ENCODE measurements at places on chromosomes 6 and 20.
A peak's percentile ranks its signal among the peaks of the same experiment; 100 is the strongest.

DNA sequence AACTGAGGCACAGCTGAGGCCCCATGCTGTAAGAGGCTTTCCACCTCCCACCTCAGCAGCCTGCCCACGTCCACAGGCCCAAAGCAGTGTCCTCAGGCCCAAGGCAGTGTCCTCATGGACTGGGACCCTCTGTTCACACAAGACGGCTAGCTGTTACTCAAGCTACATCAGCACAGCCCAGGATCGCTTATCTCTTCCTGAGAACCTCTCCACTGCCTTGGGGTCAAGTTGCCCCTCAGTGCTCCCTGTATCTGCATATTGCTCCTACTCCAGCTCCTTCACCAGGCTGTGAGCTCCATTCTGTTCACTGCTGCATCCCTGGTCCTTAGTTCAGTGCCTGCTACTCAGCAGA lies 208.8 kb upstream of the TAB2 start:
- DNase-seq = no peak

GRCh38 chr6:156517088-156517487 lies 260.1 kb upstream of the ARID1B start:
- no peak for DNase-seq

GRCh38 chr20:45254383-45255262 lies at the start of gene SLPI:
TSS of gene SLPI (minus strand) at chr20:45254564. CDS start at chr20:45254543, 21 bp downstream.
- peak; percentile 16 for DNase-seq

DNA sequence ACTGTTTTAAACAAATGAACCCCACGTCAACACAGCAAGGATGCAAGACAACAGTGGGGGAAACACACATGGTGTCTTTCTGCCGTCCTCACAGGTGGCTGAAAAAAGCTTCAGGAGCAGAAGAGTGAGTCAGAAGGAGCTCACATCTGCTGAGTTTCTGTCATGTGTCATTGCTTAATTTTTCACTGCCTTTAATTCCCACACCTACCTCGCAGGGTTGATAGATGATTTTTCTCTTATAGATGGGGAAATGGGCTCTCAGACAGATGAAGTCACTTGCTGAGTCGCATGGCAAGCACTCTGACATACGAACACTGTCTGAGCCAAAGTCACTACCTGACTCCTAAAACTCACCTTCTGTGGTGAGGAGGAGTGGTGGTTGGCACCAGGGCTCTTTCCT lies 28.3 kb upstream of the CARMIL1 start:
- DNase-seq = peak; percentile 41

DNA sequence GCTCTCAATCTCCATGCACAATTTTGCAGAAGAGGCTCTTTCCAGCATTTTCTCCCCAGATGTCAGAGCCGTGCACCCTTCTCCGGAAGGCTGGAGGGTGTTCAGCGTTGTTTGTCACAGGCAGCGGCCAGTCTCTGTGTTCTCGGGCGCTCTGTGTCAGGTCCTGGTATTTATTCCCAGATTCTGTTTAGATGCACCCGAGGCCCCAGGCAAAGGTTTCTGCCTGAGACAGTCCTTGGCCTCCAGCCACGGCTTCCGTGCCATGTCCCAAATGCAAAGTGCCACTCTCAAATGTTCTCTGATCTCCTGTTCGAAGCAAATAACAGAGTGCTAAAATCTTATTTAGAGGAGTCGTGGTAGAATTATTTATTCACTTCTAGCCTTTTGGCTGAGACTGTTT lies 140.3 kb upstream of the AGPAT4 start:
- no peak for DNase-seq

DNA sequence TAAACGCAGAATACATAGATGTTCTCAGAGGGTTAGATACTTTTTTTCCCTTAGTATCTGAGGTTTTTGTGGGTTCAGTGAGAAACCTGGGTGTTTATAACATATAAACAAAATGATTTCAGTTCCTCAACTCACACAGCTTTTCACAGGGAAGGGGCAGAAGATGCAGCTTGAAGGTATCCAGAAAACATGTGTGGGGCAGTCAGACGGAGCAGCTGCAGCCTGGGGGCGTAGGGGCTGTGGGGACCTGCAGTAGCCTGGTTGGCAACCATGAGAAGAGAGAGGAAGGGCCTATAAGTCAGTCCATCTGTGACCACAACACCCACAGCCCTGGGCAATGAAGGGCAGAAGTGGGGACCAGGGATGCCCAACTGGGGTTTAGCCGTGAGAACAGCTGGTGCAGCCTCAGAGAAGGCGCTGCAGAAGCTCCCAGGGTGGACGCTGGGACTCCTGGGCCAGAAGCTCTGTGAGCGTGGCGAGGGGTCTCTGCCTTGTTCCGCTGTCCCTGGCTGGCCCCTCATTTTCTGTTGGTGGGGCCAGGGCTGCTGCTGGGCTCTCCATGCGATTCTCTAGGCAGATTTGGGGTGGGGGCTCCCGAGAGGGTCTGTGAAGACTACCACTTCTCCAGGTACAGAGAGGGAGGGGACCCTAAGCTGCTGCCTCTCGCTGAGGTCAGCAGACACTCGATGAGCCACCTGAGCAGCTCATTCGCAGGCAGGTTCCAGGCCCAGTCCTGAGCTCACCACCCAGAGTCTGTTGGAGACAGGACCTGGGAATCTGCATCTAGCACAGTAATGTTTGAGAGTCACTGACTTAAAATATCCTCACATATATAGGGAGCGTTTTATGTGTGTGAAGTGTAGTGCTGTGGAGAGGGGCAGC lies 181.2 kb downstream of the ZDHHC14 start:
- no peak for DNase-seq

GRCh38 chr6:90233994-90234393 lies 62.6 kb downstream of the BACH2 start:
- DNase-seq = no peak

DNA sequence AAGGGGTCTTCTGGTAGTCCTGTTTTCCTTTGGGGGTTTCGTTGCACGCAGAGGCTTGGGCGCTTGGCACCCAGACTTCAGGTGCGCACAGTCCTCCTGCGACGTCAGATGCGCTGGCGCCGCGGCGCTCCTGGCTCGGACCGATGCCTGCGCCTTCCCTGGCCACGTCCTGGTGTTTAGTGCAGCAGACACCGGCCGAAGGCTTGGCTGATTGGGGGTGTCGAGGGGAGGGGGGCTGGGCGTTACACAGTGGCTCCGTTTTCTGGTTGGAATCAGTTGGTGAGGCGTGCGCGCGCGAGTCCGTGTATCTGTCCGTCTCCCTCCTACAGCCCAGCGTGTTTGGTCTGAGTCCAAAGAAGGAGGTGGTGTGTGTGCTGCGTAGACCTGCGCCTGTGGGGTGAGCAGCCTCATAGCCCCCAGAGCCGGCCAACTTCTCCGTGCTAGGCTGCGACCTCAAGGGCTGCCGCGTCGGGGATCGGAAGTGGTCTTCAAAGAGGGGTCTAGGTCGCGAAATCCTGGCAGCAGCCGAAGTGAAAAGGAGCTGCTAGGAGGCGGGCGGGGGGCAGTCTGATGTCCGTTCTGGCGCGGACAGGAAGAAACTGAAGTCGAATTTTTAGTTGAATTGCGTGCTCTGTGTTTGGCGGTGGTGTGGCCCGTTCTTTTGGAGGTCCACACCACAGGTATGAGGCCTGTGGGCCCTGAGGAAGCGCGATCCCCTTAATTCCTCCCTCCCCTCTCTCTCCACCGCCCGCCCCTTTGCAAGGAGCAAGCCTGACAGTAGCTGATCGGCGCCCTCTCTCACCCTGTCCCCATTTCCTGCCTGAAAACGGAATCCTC lies 1.5 kb downstream of the SYNDIG1 start:
- no peak for DNase-seq

- DNase-seq = no peak
These were observed 14.8 kb upstream of the MCHR2 start for GRCh38 chr6:100008857-100009256.

DNA sequence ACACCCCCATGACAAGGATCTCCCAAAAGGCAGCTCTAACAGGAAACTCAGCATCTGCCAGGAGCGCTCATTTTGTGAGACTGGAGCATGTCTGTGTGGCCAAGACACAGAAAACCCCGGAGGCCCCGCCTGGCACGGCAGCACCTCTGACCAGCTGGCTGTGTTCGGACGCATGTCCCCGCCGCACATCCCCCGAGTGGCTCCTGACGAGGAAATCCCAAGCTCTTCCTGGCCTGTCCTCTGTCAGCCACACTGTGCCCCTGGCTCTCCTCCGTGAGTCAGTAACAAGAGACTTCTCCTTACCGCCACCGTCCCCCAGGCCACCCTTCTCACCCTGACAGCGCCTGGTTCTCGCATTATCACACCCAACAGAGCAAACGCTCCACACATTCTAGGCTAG lies 14.4 kb downstream of the SLC2A4RG start:
- DNase-seq = no peak

DNA sequence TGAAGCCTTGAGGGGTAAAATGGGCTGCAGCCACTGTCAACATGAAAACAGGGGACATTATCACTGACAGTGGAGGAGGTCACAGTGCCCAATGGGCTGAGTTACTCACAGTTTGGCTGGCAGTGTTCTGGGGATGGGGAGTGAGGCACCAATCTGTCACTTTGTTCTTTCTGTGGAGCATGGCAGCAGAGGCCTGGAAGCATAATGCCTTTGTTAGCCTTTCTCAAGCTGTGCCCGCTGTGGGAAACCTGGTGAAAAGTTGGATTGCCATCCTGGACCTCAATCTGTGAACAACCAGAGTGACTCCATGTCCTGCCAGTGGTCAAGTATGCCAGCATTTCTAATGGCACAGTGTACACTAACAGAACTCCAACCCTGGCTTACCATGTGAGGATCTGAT lies 143.6 kb downstream of the OR2B2 start:
- no peak for DNase-seq

- DNase-seq = no peak
These were observed 196.8 kb upstream of the HSF2 start for GRCh38 chr6:122202576-122203137.

- no peak for DNase-seq
These were observed 49.9 kb downstream of the PXDC1 start for GRCh38 chr6:3701631-3702030.

DNA sequence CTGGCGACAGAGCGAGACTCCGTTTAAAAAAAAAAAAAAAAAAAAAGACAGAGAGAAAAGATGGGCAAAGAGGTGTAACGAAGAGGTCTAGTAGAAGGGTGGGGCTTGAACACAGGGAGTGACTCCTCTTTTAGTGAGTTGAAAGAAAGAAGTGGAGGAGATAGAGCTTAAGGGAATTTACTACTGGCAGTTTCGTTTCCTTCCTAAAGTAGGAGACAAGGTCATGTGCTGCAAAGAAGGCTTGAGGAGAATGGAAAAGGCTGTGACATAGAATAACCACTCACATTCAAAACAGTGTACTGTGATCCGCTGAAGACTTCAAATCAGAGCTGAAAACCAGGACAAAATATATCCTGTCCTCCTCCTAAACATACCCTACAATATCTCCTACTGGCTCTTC lies 63.8 kb upstream of the EIF2S2 start:
- DNase-seq = no peak

GRCh38 chr6:35247642-35248231 lies 11.8 kb upstream of the ZNF76 start:
- no peak for DNase-seq

Data from Daoy (cell line).